ENCODE measurements at places on chromosomes 7 and 10.

GRCh38 chr10:28300027-28300426, 2.8 kb downstream of the MPP7 start:
- no peak for DNase-seq

GRCh38 chr7:157493776-157494175, 157.0 kb downstream of the DNAJB6 start:
- DNase-seq = no peak

- no peak for DNase-seq
Observed at GRCh38 chr7:31126976-31127375, 74.9 kb downstream of the ADCYAP1R1 start.

- DNase-seq = no peak
Observed at GRCh38 chr10:126892226-126893175, 12.7 kb upstream of the DOCK1 start.

DNA sequence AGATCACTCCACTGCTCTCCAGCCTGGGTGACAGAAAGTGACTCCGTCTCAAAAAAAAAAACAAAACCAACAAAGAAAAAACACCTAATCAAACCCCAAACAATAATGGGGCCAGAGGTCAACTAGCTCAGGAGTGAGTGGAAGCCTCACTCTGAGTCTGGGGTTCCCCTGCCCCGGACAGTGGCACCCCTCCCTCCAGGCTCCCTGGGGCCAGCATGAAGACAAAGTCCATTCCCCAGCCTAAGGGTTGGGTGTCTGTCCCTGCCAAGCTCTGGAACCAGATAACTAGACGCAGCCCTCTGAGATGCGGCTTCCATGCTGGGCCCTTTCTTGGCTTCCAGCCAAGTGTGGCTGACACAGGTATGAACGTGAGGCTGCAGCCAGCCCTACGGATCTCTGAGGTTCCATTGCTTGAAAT, 1.7 kb upstream of the FUOM start:
- no peak for DNase-seq

DNA sequence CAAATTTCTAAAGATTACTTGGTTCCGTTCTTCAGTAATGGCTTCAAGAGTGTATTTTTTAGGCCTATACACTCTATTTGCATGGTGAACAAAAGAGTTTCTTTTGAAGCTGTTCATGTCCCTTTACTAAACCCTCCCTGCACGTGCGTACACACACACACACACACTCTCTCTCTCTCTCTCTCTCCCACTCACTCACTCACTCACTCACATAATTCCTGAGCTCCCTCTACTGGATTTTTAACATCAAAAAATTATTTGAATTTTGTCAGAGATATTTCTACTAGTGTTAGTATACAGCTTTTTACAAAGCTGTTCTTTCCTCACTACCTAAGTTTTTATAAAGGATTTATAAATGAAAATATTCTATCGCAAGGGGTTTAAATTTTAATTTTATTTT, 85.9 kb downstream of the UBE3C start:
- no peak for DNase-seq

- DNase-seq = no peak
Observed at GRCh38 chr7:98168904-98169621, 42.2 kb upstream of the BHLHA15 start.

DNA sequence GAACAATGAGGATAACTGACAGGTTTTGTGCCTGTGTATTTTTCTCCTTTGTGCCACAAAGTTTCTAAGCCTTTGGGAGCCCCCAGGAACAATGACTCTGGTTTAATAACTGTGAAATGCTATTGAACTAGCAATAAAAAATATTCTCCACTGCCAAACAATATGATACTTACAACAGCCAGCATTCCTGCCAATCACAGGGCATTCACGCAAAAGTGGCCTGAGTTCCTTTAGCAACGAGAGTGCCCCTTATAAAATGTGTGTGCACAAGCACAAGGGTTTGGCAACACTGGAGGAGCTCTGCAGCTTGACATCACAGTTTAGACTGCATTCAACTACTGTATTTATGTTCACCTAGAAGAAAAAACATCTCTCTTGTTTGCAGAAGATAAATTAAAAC, 412.9 kb upstream of the NFE2L3 start:
- no peak for DNase-seq

Data from stimulated activated CD8-positive, alpha-beta memory T cell treated with anti-CD3 and anti-CD28 coated beads, Interleukin-4, amount 100 ng/mL, for 1 hour (primary cell).